ENCODE measurements at places on chromosomes 13 and 19.

DNA sequence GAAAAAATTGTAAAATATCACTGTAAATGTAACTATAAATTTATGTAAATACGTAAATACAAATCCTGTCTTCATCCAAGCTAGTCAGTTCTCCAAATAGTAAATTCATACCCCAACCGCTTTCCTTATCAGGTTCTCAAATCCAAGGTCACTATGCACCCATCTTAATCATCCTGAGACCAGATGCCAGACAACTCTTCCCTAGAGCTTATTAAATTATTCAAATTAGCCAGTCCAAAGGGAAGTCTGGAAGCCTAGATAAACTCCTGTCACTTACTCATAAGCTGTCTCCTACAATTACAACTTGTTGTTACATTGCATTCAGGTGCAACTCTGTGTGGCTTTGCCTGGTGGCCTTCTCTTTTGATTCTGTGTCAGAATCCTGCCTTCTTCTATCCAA, 836.1 kb upstream of the PCDH20 start:
- no peak for DNase-seq

- DNase-seq = no peak
Measured at GRCh38 chr13:76556627-76557026, 329.6 kb downstream of the KCTD12 start.

DNA sequence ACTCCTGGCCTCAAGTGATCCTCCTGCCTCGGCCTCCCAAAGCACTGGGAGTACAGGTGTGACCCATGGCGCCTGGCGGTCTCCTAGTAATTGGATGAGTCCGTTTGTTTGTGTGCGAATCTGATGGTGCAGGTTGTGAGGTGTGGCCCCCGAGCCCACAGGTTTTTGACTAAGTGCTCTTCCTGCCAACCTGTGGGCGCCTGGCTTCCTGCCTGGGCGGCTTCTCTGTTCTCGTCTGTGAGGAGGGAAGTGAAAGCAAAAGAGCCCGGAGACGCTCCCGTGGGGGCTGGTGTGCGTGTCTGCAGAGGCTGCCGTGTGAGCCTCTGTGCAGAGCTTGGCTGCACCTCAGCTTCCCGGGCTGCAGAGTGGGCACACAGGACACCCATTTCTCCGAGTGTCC, 10.0 kb downstream of the ARHGAP45 start:
- DNase-seq = peak; percentile 80

GRCh38 chr13:99379856-99380801, 72.9 kb upstream of the GPR183 start:
- no peak for DNase-seq

GRCh38 chr19:35436477-35437405, 11.3 kb upstream of the FFAR2 start:
- no peak for DNase-seq

- DNase-seq = no peak
Measured at GRCh38 chr13:42984691-42985090, 7.3 kb downstream of the EPSTI1 start.

DNA sequence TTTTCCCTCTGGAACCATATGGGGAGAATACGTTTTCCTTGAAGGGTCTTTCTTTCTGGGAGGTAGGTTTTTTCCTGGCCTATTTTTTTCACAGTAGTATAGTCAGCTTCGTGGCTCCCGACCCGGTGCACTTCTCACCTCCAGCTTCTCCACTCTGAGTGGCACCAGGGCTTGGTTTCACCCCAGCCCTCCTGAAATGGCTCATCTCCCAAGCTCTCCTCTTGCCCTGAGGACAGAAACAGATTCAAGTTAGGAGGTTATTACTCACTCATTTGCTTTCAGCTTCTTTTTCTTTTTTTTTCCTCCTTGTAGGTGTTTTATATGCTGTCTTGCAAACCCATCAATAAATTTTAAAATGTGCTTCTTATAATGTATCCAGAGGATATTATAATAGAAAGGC, 199.3 kb downstream of the RFC3 start:
- no peak for DNase-seq

DNA sequence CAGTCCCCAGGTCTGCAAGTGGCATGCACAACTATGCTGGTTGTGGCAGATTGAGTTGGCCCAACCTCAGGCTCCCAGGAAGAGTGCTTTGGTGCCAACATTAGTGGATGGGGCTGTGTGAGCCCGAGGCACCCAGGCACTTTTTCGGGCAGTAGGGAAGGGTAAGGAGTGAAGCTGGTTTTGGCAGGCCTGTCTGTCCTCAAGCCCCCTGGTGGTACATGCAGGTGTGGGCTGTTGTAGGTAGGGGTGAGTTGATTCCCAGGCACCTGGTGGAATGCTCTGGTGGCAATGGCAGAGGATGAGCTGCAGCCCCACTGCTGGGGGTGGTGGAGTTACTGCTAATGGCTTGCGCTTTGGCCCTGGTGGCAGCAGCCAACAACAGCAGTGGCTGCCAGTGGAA, 723.7 kb upstream of the SLITRK1 start:
- DNase-seq = no peak

- DNase-seq = no peak
Measured at GRCh38 chr19:57473646-57474045, 3.7 kb downstream of the ZNF772 start.

- no peak for DNase-seq
Measured at GRCh38 chr19:15672580-15673175, at the start of gene CYP4F12. TSS of gene CYP4F12 (plus strand) at chr19:15673087. CDS start at chr19:15673530, 443 bp downstream.

GRCh38 chr13:87302931-87303330, 368.2 kb upstream of the SLITRK5 start:
- no peak for DNase-seq

Measured in GM18507 (cell line).